HFFc6 (cell line): ENCODE measurements at places on chromosomes 12 and 14. TPM values are rescaled to one million over a fixed set of nuclear protein-coding genes. Genes with fewer than 3 reads are reported as not detected.

Gene UNC79
- total RNA-seq: 0.03 to 0.08 TPM (median 0.05 TPM) in 3 replicates

Gene CREBL2
- 21.5 to 25.3 TPM (median 22.2 TPM) in 3 replicates for total RNA-seq

- no peak for DNase-seq
Measured at GRCh38 chr14:103330536-103330935, 3.5 kb upstream of the EIF5 start.

- no peak for DNase-seq
Measured at GRCh38 chr14:97379091-97379531, 581.9 kb downstream of the VRK1 start.

DNA sequence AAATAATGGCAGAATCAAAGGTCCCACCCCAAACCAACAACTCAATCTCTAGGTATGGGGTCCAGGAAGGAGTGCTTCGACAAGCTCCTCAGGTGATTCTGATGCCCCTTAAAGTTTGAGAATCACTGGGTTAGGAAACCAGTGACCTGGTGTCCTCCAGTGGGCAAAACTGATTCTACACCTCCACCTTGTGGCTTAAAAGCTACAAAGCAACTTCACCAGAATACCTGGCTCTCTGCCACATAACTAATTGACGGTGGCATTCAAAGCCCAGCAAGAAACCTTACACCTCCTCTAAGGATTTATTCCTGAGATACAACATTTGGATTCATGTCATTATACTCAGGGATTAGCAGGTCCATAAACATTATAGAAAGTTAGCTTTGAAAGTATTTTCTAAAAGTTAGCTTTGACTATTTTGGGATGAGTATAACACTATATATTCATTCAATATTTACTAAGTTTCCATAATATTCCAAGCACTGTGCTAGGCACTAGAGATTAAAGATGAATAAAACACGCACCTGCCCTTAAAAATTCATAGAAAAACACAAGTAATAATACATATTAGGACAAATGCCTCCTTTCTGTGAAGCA, 45.4 kb downstream of the DCAF5 start:
- DNase-seq: peak; percentile 65
